ENCODE measurements at places on chromosomes 11 and 22. TPM values are rescaled to one million over a fixed set of nuclear protein-coding genes. Genes with fewer than 3 reads are reported as not detected.

The TBX1 gene
- 7.4 TPM for total RNA-seq

The CRYBB3 gene
- total RNA-seq: not detected

The OR2D2 gene
- not detected for total RNA-seq

The DBX1 gene
- total RNA-seq: not detected

The TPP1 gene
- 31.7 TPM for total RNA-seq

The PAMR1 gene
- total RNA-seq: 0.43 TPM

The TCN2 gene
- 6.6 TPM for total RNA-seq

The ADORA2A gene
- 0.52 TPM for total RNA-seq

The DDX25 gene
- total RNA-seq: not detected

The MUC6 gene
- total RNA-seq: not detected

The GAS2 gene
- 0.22 TPM for total RNA-seq

The ART1 gene
- total RNA-seq: not detected

The ALX4 gene
- 3.9 TPM for total RNA-seq

The TSGA10IP gene
- total RNA-seq: not detected

The KCNK7 gene
- total RNA-seq: 0.86 TPM
